ENCODE measurements at places on chromosomes 5 and 9. TPM values are rescaled to one million over a fixed set of nuclear protein-coding genes. Genes with fewer than 3 reads are reported as not detected.

- no peak for DNase-seq
Observed at GRCh38 chr9:89474939-89475338, 23.0 kb downstream of the SEMA4D start.

DNA sequence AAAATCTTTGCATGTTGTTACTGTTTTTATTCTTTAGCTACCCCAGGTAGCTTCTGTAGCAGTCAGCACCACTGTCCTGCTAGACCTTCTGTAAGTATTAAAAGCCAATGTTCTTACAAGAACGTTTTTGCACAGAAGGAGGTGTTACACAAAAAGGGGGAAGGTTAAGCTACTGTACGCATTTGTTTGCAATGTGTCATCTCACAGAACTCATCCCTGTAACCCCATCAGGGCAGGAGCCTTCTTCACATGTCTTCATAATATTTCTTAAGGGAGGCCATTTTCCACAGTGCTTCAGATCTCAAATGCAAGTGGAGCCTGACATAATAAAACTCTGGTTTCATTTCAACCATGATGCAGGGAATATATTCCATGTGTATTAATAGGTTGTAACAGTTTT is 67.9 kb downstream of the OSMR start:
- no peak for DNase-seq

DNA sequence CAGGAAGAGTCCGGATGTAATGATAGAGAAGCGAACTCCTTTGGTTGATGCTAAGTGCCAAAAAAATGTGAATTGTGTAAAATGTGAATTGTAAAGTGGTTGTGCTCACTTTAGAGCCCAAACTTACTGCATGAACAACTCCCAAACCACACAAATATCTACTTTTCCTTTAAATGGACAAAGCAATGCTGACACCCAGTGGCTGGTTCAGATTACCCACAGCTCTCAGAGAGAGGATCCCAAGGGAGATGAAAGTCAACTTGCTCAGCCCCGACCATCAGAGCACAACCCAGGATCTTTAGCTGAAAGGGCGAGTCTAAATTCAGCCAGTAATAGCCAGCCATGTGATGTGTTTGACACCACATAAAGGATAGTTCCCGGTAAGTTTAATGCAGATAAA is 133.7 kb downstream of the NMUR2 start:
- no peak for DNase-seq

The ENC1 gene
- total RNA-seq = 26.6 TPM

The BRD3 gene
- total RNA-seq = 50.9 TPM

Measured in colonic mucosa (tissue), 4 donors.